ENCODE measurements at places on chromosomes 1 and 21.

- DNase-seq, result no peak
These were observed 41.7 kb upstream of the ZC3H12A start for GRCh38 chr1:37432716-37433115.

DNA sequence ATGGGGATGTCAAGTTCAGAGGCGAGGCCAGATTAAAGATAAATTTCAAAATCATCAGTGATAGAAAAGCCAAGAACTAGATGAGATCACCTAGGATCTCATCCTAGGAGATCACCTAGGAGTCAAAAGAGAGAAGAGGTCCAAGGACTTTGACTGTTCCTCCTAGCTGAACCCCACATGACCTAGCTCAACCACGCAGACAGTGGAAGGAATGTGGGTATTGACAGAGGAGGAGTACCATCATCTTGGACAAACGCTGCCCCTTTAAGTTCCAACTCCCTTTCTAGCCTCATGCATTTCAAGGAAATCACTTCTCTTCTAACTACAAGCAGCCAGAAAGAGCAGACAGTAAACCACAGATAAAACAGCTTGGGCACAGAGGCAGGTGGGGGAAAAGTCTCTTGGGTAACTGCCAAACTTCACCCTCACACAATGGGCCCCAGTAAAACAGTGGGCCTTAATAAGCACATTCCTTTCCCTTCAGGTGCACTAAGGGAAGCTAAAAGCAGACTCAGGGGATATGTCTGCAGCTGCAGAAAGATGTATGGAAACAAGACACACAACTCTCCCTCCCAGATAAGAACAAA is 12.5 kb upstream of the FAM76A start:
- DNase-seq, result no peak

GRCh38 chr1:109983380-109984189 is 980 bp upstream of the AHCYL1 start:
- DNase-seq, result no peak

- no peak for DNase-seq
These were observed 1.3 kb downstream of the FOXJ3 start for GRCh38 chr1:42333662-42334239.

DNA sequence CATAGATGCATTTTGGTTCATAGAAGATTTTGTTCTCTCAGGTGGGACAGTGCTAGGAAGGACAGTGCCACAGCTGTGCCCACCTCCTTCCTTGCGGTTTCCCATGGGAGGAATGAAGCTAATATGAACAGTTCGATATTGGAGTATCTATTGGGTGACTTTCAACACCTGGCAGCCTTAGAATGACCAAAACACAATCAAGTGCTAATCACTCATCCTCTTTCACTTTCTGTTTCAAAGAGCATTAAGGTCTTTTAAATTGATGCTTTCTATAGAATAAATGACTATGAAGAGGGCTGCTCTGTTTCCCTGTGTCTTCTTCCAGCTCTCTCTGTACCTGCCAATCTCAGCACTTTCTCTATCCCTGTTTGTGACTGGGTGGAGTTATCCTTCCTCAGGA is 784.0 kb downstream of the MRPL39 start:
- DNase-seq, result no peak

Data from amniotic stem cell (primary cell).